PC-9 (cell line): ENCODE measurements at places on chromosomes 7 and 10.

DNA sequence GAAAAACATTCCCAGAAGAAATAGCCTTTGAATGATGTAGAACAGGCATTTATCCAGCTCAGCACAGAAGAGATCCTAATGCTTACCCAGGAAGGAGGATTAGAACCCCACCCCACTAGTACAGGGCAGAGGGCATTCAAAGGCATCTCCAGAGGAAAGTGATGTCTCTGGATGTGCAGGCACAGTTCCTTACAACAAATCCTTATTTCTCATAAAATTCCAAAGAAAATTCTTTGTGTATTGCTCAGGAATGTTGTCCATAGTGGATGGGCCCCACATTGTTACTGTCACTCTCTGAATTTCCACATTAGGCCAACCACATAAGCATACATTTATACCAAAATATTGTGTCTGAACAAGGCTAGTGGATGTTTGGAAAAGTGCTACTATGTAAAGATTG, 243.0 kb downstream of the ADRA2A start:
- no peak for DNase-seq

DNA sequence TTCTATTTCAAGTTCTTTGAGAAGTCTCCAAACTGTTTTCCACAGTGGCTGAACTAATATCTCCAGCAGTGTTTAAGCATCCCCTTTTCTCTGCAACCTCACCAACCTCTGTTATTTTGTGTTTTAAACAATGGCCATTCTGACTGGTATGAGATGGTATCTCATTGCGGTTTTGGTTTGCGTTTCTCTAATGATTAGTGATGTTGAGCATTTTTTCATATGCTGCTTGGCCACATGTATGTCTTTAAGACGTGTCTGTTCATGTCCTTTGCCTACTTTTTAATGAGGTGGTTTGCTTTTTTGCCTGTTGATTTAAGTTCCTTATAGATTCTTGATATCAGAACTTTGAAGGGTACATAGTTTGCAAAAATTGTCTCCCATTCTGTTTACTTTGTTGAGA, 156.6 kb upstream of the IMMP2L start:
- no peak for DNase-seq

DNA sequence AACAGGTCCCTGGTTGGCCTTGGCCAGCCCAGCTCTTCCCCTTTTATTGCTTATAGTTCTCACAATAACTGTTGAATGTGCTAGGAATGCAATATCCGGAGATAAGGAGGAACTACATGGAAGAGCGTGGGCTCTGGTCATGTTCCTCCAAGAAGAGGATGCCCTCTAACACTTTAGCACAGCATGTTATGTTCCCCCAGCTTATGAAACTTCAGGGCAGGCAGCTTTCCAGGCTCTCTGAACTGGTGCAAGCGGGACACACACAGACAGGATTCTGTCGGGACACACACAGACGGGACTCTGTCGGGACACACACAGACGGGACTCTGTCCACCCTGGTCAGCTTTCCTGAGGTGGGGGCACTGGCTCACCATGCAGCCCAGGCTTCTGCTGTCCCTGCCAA, 141.6 kb downstream of the PKD1L1 start:
- no peak for DNase-seq

GRCh38 chr10:6514180-6514579, 65.9 kb downstream of the PRKCQ start:
- DNase-seq: no peak

GRCh38 chr10:63718006-63718405, 196.8 kb downstream of the REEP3 start:
- no peak for DNase-seq

GRCh38 chr7:155581954-155582353, 35.6 kb upstream of the CNPY1 start:
- no peak for DNase-seq

GRCh38 chr7:27142580-27143022, 880 bp downstream of the HOXA5 start:
- DNase-seq: no peak

DNA sequence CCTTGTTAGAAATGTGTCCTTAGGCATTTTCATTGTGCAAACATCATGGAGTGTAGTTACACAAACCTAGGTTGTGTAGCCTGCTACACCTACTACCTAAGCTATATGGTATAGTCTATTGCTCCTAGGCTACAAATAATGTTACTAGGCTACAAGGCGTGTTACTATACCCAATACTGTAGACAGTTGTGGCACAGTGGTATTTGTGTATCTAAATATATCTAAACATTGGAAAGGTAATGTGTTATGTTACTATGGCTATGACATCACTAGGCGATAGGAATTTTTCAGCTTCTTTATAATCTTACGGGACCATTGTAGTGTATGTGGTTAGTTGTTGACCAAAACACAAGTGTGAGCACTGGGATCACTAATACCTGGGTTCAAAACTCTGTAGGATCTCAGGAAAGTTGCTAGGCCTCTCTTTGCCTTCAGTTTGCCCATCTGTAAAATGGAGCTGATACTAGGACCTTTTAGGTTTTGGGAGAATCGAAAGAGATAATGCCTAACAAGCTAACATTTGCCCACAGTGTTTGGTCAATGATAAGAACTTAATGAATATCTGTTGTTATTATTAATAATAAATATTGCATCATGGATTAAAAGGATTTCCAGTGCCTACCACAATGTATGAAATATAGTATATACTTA, 2.7 kb downstream of the BICC1 start:
- no peak for DNase-seq

DNA sequence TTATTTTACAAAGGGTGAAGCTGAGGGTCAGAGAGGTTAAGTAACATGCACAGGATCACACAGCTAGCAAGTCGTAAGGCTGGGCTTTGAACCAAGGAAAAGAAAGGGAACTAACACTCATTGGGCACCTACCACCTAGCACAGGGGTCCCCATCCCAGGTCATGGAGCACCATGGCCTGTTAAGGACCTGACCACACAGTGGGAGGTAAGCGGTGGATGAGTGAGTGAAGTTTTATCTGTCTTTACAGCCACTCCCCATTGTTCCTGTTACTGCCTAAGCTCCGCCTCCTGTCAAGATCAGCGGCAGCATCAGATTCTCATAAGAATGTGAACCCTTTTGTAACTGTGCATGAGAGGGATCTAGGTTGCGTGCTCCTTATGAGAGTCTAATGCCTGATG, 222.8 kb downstream of the RAB11FIP2 start:
- DNase-seq: no peak

- no peak for DNase-seq
Observed at GRCh38 chr7:1933066-1933750, 263.1 kb downstream of the ELFN1 start.

- no peak for DNase-seq
Observed at GRCh38 chr10:71957546-71958275, 6.5 kb upstream of the CHST3 start.
